ENCODE measurements at places on chromosomes 7 and 10. TPM values are rescaled to one million over a fixed set of nuclear protein-coding genes. Genes with fewer than 3 reads are reported as not detected.
A peak's percentile ranks its signal among the peaks of the same experiment; 100 is the strongest.

DNA sequence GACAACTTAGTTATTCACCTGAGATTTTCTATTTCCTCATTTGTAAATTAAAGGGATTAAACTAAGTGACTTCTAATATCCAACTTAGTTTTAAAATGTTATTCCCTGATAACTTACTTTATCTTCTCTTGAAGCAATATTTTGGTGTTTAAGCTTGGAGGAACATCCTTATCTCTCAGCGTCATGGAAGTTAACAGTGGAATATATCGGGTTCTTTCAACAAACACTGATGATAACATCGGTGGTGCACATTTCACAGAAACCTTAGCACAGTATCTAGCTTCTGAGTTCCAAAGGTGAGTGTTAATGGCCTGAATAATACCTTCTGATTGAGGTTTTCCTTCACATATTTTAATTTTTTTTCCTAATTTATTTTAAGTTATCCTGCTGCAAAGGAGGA, 14.1 kb downstream of the HSPA14 start:
- no peak for DNase-seq

DNA sequence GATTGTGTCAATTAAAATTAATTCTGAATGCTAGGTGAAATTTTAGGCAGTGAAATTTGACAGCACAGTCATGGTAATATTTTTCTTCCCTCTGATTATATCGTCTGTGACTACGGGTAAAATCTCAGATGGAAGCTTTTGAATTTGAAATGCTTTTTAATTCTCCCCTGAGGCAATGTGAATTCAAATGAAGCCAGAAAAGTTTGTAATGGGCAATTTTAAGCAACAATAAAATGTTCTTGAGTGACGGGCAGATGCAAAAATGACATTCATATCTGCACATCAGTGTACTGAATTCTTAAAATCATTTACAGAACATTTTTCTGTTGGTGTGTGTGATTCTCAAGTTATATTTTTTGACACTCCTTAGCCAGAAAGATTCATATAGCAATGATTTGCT, 134.5 kb downstream of the NSUN6 start:
- no peak for DNase-seq

- DNase-seq, result no peak
These were observed 17.6 kb downstream of the SFTPA2 start for GRCh38 chr10:79542626-79543025.

DNA sequence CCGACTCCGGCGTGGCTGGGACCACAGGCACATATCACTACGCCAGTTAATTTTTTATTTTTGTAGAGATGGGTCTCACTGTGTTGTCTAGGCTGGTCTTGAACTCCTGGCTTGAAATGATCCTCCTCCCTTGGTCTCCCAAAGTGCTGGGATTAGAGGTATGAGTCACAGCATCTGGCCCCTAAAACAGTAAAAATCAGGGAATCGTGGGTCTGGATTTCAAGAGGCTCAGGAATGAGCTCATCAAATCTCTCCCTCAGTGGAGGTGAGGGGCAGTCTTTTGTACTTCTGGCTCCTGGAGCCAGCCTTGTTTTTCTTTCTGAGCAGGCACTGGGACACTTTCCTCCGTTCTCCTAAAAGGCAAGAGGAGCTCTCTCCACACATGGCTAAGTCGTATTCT, 32.1 kb upstream of the RHEB start:
- no peak for DNase-seq

DNA sequence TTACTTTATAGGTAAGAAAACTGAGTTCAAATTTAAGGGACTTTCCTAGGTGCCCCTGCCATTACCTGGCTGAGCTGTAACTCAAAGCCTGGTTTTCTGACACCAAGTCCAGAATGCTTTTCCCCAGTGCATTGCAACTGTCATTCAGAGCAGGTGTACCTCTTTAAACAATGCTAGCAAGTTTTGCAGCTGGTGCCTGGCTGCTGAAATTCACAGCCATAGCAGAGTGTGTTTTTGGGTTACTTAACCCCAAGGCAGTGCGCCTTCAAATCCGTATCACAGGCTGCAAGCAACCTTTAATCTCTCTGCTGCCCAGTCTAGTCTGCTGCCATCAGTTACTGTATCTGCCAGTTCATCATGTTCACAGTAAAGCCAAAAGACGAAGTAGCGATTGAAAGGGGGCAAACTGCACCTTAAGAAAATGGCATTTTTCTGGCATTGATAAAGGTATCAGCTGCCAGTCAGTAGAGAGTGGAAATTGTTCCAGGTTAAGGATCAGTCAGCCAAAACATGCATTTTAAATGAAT, 265.4 kb downstream of the CSTF2T start:
- no peak for DNase-seq

DNA sequence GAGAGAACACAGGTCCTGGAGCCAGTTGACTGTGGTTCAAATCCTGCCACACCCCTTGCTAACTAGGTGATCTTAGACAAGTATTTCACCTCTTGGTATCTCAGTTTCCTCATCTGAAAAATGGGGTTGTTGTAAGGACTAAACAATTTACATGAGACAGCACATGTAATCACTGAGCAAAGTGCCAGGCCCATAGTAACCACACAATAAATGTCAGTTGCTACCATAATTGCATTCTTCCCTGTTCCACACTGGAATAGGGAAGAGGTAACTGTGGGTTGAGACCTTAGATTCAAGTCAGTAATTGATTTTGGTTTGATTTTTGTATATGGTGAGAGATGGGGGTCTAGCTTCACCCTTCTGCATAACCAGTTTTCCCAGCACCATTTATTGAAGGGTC, 91.4 kb upstream of the PDLIM1 start:
- no peak for DNase-seq

- no peak for DNase-seq
These were observed 59.2 kb downstream of the CHCHD3 start for GRCh38 chr7:133022661-133023060.

DNA sequence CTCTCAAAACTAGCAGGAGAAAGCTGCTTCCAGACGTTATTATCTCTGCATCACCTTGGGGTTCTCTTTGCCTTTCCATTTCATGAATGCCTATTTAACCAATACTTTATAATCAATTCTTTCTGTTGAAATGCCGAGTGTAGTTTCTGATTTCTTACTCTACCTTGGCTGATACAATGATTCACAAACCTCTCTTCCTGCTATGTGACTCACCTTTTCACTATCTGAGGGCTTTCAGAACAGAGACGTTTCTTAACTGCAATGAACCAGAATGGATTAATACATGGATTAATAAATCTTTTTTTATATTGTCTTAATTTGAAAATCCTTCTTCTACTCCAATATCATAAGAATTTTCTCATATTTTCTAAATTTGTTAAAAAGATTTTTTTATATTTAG, 46.4 kb upstream of the ZNF746 start:
- no peak for DNase-seq

- no peak for DNase-seq
These were observed 321.0 kb downstream of the WDR37 start for GRCh38 chr10:1377231-1377630.

GRCh38 chr10:106011250-106011649, 1153.3 kb downstream of the SORCS1 start:
- no peak for DNase-seq

- peak; percentile 40 for DNase-seq
These were observed 191.0 kb downstream of the LSM5 start for GRCh38 chr7:32299133-32299702.

GRCh38 chr10:48526011-48526821, 78.7 kb downstream of the ARHGAP22 start:
- no peak for DNase-seq

GRCh38 chr7:135098391-135098790, 49.5 kb upstream of the TMEM140 start:
- DNase-seq, result peak; percentile 33

DNA sequence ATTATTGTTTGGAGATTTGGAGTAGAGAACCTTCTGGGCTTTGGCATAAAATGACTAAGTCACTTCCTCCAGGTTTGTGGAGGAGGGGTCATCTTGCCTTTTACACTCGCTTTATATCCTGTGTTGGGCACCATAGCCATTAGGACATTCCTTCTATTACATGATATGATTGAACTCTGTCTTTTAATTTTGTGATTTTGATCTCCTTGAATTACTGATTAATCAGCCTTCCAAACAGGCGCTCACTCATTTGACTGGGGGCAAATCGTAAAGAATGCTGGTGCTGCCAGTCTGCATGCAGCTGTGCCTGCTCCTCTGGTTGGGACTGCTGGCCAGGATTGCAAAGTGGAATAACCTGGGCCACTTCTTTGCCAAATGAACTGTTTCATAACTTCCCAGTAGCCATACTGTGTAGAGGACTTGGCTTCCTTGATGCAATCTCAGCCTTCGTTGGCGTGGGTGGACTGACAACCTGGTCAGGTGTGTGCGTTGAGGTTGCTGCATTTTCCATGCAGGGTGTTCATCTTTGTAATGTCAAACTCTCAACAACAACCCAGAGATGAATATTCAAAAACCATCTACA, 65.9 kb upstream of the RAB11FIP2 start:
- DNase-seq, result no peak

GRCh38 chr7:43906331-43907010, at the start of gene URGCP:
URGCP (minus strand) TSS chr7:43906596; CDS start chr7:43906575, 21 bp downstream.
- DNase-seq, result peak; percentile 38

- DNase-seq, result no peak
These were observed 389.4 kb downstream of the SORCS1 start for GRCh38 chr10:106775127-106775526.

DNA sequence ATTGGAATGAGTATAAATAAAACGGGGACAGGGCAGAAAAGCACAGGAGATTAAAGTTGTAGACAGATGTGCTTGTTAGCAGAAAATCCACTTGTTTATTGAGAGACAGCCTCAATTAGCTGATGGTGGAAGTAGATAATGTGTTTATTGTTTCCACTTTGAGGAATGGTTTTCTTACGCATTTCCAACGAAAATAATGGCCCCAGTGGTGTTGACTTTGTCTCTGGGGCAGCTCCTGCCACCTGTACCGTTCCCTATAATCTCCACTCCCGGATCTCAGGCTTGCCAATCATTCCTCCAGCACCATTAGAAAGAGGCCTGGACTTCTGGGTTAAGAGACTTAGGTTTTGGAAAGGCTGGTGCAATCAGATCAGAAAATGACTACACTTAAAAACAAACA, 638.7 kb downstream of the PARD3 start:
- DNase-seq, result no peak

GRCh38 chr10:68471063-68471585, 649 bp downstream of the DNA2 start:
- no peak for DNase-seq

GRCh38 chr7:43249823-43250145, 137.3 kb downstream of the HECW1 start:
- no peak for DNase-seq

DNA sequence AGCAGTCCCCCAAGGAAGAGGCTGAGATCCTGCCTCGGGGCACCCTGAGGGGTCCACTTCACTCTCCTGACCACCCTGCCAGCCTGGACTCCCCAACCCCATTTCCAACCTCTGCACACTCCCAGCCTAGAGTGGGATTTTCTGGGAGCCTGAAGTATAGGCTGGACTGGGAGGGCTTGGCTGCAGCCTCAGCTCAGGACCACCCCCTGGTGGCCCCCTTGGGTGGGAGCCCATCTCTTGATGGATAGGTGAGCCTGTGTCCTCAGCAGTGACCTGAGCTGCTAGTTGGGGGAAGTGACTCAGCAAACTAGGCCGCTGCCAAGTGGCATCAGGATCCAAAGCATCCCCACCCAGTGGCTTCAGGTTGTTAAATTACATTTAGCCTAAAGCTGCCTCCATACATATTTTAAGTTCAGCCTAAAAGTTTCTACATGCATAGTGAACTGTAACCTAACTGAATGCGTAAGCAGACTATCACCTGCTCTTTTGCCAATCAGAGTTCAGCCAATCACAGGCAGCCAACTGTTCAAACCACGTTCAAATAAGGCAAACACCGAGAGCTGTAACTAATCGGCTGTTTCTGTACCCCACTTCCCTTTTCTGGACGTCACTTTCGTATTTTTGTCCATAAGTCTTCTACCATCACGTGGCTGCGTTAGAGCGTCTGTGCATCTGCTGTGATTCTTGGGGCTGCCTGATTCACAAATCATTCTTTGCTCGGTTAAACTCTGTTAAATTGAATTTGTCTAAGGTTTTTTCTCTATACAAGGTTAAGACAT, 144.0 kb downstream of the PLPP4 start:
- peak; percentile 3 for DNase-seq

GRCh38 chr7:55593515-55594318, 21.4 kb upstream of the VOPP1 start:
- DNase-seq, result peak; percentile 78

DNA sequence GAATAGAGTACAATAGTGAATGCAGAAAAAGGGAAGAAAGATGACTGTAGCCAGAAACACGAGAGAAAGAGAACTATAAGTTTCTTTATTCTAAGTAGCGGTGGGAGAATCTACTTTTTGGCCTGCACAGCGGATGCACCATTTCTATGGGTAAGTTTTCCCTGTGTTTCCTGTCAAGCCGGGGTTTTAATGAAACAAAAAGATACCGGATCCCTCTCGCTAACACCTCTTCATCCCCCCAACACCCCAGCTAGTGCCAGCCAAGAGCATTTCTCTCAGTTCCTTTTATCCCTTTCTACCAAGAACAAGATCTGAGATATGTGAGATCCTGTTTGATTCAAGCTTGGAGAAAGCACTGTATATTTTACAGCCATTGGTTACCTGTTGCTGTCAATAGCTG, 14.7 kb downstream of the PTPRZ1 start:
- DNase-seq, result no peak

DNA sequence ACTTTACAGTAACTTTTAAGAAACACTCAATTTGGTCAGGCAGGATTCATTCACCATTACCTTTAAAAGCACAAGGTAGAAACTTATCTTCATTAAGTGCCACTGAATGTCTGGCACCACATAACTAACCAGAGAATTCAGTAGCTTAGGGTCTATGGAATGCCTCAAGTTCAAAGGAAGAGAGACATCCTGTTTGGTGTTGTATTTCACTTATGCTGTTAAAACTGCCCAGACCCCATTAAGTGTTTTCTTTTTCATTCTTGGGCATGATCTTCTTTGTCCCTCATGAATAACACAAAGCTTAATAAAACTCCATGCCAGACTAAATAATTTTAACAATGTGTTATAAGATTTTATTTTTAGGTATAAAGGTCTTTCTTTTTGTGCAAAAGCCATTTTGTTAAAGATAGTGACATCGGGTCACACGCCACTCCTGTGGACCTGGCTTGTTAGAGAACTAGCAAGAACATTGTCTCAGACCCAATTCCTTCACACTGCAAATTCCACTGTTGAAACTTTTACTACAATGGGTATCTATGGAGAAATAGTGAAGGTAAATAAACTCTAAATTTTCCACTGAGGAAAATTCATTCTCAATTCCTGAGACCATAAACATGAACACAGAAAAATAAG, 221.0 kb downstream of the TWIST1 start:
- DNase-seq, result no peak

- no peak for DNase-seq
These were observed 43.7 kb upstream of the CCDC6 start for GRCh38 chr10:59950105-59950504.

- peak; percentile 3 for DNase-seq
These were observed 268.2 kb downstream of the PTEN start for GRCh38 chr10:88131511-88132139.

GRCh38 chr7:37284285-37284684, 164.4 kb downstream of the ELMO1 start:
- DNase-seq, result no peak

- DNase-seq, result no peak
These were observed 31.3 kb downstream of the RSBN1L start for GRCh38 chr7:77727527-77727926.

The SEMA3A gene
- 10.0 TPM for total RNA-seq

The FEZF1 gene
- 2.1 TPM for total RNA-seq

The GNAT3 gene
- not detected for total RNA-seq

The ABCB4 gene
- total RNA-seq, result 10.1 TPM

The EIF4H gene
- total RNA-seq, result 351 TPM

The FRMD4A gene
- 9.9 TPM for total RNA-seq

The GHRHR gene
- not detected for total RNA-seq

The ZNF398 gene
- 10.5 TPM for total RNA-seq

The TLL2 gene
- total RNA-seq, result 0.11 TPM

The CALML5 gene
- not detected for total RNA-seq
